ENCODE measurements at places on chromosomes 6 and 20. TPM values are rescaled to one million over a fixed set of nuclear protein-coding genes. Genes with fewer than 3 reads are reported as not detected.

GRCh38 chr20:60808701-60809100, 443.4 kb upstream of the CDH4 start:
- H3K4me1 ChIP-seq, result no peaks in the 10 kb centered on the region
- no peaks in the 10 kb centered on the region for H3K27me3 ChIP-seq
- DNase-seq, result no peak

GRCh38 chr20:23536328-23536974, 31.8 kb downstream of the CST9L start:
- no peak overlapping the region for H3K27ac ChIP-seq
- no peak for DNase-seq
- no peaks in the 10 kb centered on the region for H3K4me1 ChIP-seq
- no peak overlapping the region for H3K4me3 ChIP-seq
- no peaks in the 10 kb centered on the region for H3K27me3 ChIP-seq
- H3K36me3 ChIP-seq, result no peaks in the 10 kb centered on the region

GRCh38 chr6:119728935-119729334, 379.4 kb upstream of the MAN1A1 start:
- DNase-seq, result no peak
- H3K27ac ChIP-seq, result no peak overlapping the region
- H3K27me3 ChIP-seq, result no peaks in the 10 kb centered on the region
- no peaks in the 10 kb centered on the region for H3K4me1 ChIP-seq

DNA sequence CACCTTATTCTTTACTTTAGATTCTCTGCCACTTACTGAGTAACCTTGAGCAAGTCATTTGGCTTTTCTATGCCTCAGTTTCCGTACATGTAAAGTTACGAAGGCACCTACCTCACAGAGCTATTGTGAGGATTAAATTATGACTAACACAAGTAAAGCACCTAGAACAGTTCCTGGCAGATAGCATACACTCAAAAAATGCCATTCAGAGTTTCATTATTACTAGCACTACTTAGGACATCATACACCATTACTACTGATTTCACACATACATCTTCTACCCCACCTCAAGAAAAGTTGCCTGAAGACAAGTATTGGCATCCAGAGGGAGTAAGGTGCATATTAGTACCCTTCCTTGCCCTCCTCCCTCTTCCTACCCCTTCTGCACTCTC, 107.8 kb downstream of the OGFRL1 start:
- H3K27me3 ChIP-seq, result no peaks in the 10 kb centered on the region
- no peak for DNase-seq
- H3K4me1 ChIP-seq, result peaks cover 52% of the 10 kb centered on the region
- H3K36me3 ChIP-seq, result no peaks in the 10 kb centered on the region
- H3K27ac ChIP-seq, result no peak overlapping the region
- H3K4me3 ChIP-seq, result no peak overlapping the region

DNA sequence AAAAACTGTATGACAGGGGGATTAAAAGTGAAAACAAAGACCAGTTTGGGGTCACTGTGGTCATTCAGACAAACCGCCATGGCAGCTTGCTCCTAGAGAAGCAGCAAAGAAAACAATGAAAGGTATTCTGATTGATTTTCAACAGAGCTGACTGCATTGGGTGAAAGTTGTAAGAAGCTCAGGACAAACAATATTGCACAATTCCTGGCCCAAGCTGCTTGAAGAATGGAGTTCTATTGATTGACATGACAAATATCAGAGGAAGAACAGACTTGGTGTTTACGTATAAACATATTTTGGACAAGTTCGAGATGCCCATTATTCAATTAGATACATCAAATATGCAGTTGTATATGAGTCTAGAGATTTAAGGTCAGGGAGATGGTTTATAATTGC, 62.0 kb downstream of the TRIM38 start:
- H3K27ac ChIP-seq, result no peak overlapping the region
- H3K4me1 ChIP-seq, result peaks cover 22% of the 10 kb centered on the region
- no peaks in the 10 kb centered on the region for H3K36me3 ChIP-seq
- no peak for DNase-seq
- H3K27me3 ChIP-seq, result no peaks in the 10 kb centered on the region

GRCh38 chr6:119129148-119129967, 50.9 kb upstream of the FAM184A start:
- DNase-seq, result peak; percentile 69
- peak overlapping the region; percentile 73 for H3K27ac ChIP-seq
- H3K27me3 ChIP-seq, result no peaks in the 10 kb centered on the region
- H3K36me3 ChIP-seq, result no peaks in the 10 kb centered on the region
- H3K4me3 ChIP-seq, result no peak overlapping the region
- peaks cover 13% of the 10 kb centered on the region for H3K4me1 ChIP-seq

DNA sequence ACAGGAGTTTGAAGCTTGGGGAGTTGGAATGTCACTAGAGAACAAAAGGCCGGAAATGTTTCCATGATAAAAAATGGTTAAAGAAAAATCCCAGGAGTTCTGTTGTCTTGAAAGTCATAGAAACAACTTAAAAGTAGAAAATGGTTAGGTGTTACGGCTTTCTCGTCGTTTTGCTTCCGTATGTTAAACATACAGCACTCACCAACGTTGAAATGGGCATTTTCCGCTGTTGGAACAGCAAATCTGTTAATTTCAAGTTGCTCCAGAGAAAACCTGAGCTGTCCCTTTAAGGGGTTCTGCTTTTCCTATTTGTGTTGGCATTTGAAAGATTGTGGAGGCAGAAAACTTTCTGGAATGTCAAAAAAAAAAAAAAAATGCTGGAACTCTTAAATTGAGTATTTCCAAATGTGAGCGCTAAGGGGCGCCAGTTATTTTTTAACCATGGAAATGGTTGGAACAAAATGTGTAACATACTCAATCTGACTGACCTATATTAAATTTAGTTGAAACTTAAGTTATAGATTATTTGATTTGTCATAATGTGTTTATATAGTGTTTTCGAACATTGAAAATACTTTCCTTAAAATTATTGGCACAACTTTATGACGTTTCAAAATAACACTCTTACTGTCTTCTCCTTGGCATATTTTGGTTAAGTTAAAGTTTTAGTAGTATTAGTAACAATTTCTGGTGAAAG, 2.2 kb downstream of the QKI start:
- peak overlapping the region; percentile 89 for H3K27ac ChIP-seq
- H3K27me3 ChIP-seq, result no peaks in the 10 kb centered on the region
- H3K36me3 ChIP-seq, result no peaks in the 10 kb centered on the region
- DNase-seq, result peak; percentile 88
- peak overlapping the region; percentile 90 for H3K4me3 ChIP-seq
- H3K4me1 ChIP-seq, result peaks cover 40% of the 10 kb centered on the region

DNA sequence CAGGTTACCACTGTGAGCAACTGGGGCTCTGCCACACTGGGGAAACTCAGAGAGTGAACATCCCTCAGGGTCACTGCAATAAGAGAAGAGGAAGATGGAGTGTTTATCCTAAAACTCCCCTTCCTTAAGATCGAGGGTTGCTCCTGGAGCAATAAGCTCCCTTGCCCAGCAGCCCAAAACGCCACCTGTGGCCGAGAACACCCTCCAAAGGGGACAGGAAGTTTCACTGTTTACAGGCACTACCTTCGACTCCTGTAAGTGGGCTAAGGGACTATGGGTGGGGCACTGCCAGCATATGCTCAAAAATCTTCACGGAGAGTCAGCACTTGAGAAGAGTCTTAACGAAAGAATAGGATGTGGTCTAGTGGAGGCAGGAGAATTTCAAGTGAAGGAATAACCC, 132.5 kb downstream of the FAXC start:
- no peak overlapping the region for H3K27ac ChIP-seq
- no peaks in the 10 kb centered on the region for H3K27me3 ChIP-seq
- no peaks in the 10 kb centered on the region for H3K36me3 ChIP-seq
- no peak overlapping the region for H3K4me3 ChIP-seq
- H3K4me1 ChIP-seq, result no peaks in the 10 kb centered on the region

GRCh38 chr20:62023935-62024334, 41.7 kb downstream of the TAF4 start:
- H3K27me3 ChIP-seq, result no peaks in the 10 kb centered on the region
- H3K27ac ChIP-seq, result no peak overlapping the region
- no peaks in the 10 kb centered on the region for H3K36me3 ChIP-seq
- no peak for DNase-seq
- H3K4me1 ChIP-seq, result peaks cover 15% of the 10 kb centered on the region

DNA sequence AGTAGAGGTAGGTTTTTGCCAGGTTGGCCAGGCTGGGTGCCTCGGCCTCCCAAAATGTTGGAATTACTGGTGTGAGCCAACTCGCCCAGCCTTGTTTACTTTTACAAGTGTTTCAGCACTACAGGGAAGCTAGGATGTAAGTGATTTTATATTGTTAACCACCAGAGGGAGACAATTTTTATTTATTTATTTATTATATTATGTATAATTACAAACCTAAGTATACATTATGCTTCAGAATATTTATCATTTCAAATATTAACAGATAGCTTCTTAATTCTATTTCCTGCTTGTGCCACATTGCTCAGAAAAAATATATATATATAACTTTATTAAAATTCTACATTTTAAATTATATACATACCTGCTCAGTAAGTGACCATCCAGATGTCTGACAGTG, 9.8 kb downstream of the MMUT start:
- H3K36me3 ChIP-seq, result peaks cover 29% of the 10 kb centered on the region
- H3K4me3 ChIP-seq, result no peak overlapping the region
- H3K4me1 ChIP-seq, result no peaks in the 10 kb centered on the region
- no peaks in the 10 kb centered on the region for H3K27me3 ChIP-seq
- peak; percentile 35 for DNase-seq

DNA sequence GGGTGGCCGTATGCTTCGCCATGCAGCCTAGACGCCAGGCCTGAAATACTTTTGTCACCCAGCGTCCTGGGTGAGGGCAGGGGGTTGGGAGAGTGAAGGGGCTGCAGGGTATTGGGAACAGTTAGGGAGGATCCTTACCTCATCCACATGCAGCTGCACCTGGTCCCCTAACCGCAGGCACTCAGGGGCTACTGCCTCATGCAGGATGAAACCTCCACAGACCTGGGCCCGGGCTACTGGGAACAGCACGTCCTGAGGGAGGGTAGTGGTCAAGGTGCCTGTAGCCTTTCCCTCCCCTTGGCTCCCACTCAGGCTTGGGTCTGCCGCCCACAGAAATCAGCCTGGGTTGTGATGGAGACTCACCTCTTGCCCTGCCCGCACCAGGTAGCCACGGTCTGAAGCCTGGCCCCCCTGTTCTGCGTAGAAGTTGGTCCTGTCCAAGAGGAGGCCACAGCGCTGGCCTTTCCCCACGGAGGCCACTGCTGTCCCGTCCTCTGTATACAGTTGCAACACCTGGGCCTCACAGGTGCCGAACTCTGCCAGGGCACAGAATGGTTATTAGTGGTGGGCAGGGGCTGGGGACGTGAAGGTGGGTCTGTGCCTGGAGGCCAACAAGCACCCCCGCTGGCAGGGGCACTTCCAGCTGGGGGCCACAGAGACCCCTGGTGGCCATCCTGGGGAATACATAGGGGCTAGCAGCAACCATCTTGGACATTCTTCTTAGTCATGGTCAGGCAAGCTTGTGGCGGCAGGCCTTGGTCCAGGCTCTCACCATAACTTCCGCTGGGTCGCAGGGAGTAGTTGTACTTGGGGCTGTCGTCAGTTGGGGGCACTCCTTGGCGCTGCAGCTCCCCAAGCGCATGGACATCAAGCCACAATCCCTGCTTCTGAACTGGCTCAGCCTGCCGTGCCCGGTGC, 8.6 kb downstream of the AARS2 start:
- H3K4me3 ChIP-seq, result no peak overlapping the region
- peaks cover 9% of the 10 kb centered on the region for H3K4me1 ChIP-seq
- peak; percentile 57 for DNase-seq
- peaks cover 5% of the 10 kb centered on the region for H3K36me3 ChIP-seq
- no peak overlapping the region for H3K27ac ChIP-seq

DNA sequence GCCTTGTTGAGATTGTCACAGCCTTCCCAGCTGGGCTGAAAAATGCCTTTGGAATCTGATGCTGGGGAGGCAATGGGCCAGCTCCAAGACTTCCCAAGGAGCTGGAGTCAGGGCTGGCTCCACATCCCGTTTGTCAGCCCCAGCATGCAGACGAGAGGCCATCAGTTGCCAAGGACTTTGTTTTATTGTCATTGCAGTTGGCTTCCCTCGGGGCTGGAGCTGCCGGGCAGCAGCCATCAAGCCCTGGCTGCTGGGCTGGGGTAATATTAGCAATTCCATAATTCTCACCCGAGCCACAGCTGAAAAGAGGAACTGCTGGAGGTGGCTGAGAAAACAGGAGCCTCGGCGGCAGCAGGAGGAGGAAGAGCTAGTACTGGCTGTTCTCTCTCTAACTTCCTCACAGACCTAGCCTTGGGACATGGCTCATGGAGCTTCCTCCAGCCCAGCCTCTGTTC, 182.5 kb downstream of the CDC5L start:
- peaks cover 34% of the 10 kb centered on the region for H3K4me1 ChIP-seq
- H3K36me3 ChIP-seq, result no peaks in the 10 kb centered on the region
- peak; percentile 81 for DNase-seq
- peak overlapping the region; percentile 16 for H3K4me3 ChIP-seq
- no peaks in the 10 kb centered on the region for H3K27me3 ChIP-seq
- H3K27ac ChIP-seq, result peak overlapping the region; percentile 59

DNA sequence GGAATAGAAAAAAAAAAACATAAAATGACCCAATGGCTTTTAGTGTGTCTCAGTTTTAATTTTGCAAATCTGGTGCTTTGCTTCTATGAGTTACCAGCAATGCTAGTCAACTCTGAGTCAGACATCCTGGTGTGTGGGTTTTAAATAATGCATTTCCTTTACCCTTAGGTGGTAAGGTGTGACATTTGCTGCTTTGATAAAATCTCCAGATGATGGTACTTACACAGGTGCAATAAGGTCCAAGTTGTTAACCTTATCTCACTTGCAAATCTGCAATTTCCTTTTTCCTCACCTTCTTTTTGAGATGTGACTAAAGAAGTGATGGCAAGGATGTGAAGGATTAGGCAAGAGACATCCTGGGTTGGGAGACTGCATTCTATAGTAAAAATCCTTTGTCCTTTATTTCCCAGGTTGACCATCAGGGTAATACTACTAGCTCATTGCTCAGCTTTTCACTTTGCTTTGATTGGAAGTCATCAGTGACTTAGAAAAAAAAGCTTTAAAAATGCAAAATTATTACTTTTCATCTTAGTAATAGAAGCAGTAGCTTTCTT, 818.5 kb upstream of the FLRT3 start:
- H3K27ac ChIP-seq, result no peak overlapping the region
- no peaks in the 10 kb centered on the region for H3K4me1 ChIP-seq
- DNase-seq, result peak; percentile 23
- no peaks in the 10 kb centered on the region for H3K36me3 ChIP-seq
- no peak overlapping the region for H3K4me3 ChIP-seq

DNA sequence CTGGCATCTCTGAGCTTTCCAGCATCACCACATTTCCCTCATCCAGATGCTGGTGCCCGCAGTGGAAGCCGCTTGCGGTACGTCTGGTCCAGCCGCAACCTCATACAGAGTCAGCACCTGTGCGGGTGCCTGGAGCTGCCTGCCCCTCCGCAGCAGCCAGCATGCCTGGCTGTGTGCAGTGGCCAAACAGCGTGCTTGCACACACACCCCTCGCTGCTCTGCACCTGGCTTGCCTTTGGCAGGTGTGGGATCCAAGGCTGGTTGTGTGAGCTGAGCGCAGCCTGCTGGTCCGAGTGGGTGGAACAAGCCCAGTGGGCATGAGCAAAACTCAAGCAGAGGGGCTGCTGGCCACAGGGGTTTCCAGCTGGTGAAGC, 3.1 kb upstream of the HINT3 start:
- DNase-seq, result no peak
- H3K4me3 ChIP-seq, result no peak overlapping the region
- no peaks in the 10 kb centered on the region for H3K27me3 ChIP-seq
- no peaks in the 10 kb centered on the region for H3K36me3 ChIP-seq
- H3K4me1 ChIP-seq, result peaks cover 22% of the 10 kb centered on the region

Gene HSPA1A
- polyA plus RNA-seq, result 76.3 TPM

Gene SLC35F1
- not detected for polyA plus RNA-seq

Gene BNIP5
- polyA plus RNA-seq, result not detected

Gene ANKRD6
- polyA plus RNA-seq, result 0.54 TPM

Gene B4GALT5
- 4.2 TPM for polyA plus RNA-seq

Gene IP6K3
- 0.08 TPM for polyA plus RNA-seq

Gene NDUFAF4
- polyA plus RNA-seq, result 83.4 TPM

Gene BTNL2
- not detected for polyA plus RNA-seq

Gene FBXL4
- 11.7 TPM for polyA plus RNA-seq

Gene TSPO2
- polyA plus RNA-seq, result not detected

Gene OTOR
- not detected for polyA plus RNA-seq

Gene GDAP1L1
- not detected for polyA plus RNA-seq

Gene CALHM5
- polyA plus RNA-seq, result 0.51 TPM

Gene ERVFRD-1
- polyA plus RNA-seq, result not detected

All from GM23248 (cell line).